Lung microvascular endothelial cell (primary cell): ENCODE measurements at places on chromosomes 1 and 21. TPM values are rescaled to one million over a fixed set of nuclear protein-coding genes. Genes with fewer than 3 reads are reported as not detected.

DNA sequence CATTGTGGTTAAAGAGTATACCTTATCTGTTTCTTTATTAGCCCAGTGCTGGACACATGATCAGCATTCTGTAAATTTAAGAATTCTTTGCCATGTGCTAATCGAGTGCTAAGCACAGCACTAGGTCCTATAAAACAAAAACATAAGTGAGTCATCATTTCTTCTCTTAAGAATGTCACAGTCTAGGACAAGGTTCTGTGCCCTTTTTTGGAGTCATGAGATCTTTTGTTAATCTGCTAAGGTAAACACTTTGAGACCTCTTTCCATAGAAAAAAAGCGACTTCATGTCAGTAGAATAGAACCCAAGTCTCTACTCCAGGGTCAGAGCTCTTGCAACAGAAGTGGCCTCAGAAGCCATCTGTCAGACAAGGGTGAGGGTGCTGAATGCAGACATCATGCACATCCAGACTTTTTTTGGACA, 70.0 kb upstream of the NFIA start:
- no peak for DNase-seq

DNA sequence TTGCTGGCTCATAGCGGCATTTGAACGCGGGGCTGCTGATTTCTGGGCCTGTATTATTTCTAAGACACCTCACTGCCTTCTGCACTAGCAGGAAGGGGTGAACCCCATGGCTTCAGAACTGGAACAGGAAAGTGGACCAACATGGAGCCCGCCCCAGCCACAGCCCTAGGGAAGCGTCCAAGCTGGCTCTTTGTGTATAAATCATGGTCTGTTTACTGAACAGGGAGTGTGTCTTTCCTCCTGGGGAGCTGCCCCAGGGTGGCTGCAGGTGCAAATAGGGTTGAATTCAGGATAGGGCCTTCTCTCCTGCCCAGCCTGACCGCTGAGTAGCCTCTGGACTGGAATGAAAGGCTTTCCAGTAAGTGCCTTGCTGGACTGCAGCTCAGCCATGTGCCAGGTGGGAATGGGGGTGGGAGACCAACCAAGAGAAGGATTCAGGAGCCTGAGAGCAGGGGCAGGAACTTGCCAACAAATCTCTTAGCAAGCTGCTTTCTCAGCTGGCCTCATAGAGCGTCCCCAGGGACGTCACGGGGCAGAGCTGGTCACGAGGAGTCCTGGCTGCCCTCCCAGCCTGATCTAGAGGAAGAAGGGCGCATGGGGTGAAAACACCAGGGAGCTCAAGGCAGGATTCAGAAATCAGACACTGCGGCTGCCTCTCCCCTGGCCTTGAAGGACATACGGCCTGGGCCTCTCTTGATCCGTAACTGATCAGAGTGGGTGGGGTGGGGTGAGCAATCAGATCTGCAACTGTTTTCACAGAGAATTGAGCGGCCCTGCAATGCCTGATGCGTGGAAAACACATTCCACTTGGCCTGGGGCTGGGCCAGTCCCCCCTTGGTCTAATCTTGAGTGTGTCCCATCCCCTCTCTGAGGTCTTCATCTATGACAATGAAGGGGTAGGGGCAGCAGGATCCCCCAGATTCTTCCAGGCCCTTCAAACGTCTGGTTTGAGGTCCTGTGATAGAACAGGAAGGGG, 56.5 kb upstream of the SELENON start:
- DNase-seq, result peak; percentile 68

GRCh38 chr1:23152966-23153684, 15.5 kb downstream of the LUZP1 start:
- DNase-seq, result no peak

- DNase-seq, result no peak
Observed at GRCh38 chr1:162678439-162678838, 46.2 kb downstream of the DDR2 start.

GRCh38 chr1:110390692-110391245, at the start of gene SLC16A4:
Gene SLC16A4 (minus strand): TSS chr1:110391026. CDS start chr1:110389323, 1,703 bp downstream.
- DNase-seq, result peak; percentile 63

GRCh38 chr1:93888900-93889299, 9.9 kb upstream of the DNTTIP2 start:
- DNase-seq, result no peak

GRCh38 chr1:223741861-223742260, 29.5 kb downstream of the CAPN2 start:
- DNase-seq, result no peak

DNA sequence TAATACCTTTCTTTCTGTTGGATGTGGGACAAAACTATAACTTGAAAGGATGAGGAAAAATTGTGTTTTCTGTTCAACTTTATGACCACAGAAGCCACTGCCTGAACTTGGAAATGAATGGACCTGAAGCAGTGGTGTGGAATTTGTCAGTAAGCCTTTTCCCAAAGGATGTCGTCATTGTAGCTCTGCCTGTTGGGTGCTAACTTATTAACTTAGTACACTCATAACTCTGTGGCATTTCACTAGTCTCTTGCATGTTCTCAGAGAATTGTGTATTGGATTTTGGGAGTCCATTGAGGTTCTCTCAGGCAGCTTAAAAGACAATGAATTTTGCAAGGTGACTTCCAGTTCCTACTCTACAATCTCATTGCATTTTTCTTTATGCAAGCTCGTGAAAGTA, 49.6 kb downstream of the KCNK2 start:
- no peak for DNase-seq

GRCh38 chr1:22886211-22886610, 86.5 kb downstream of the LACTBL1 start:
- DNase-seq, result no peak

DNA sequence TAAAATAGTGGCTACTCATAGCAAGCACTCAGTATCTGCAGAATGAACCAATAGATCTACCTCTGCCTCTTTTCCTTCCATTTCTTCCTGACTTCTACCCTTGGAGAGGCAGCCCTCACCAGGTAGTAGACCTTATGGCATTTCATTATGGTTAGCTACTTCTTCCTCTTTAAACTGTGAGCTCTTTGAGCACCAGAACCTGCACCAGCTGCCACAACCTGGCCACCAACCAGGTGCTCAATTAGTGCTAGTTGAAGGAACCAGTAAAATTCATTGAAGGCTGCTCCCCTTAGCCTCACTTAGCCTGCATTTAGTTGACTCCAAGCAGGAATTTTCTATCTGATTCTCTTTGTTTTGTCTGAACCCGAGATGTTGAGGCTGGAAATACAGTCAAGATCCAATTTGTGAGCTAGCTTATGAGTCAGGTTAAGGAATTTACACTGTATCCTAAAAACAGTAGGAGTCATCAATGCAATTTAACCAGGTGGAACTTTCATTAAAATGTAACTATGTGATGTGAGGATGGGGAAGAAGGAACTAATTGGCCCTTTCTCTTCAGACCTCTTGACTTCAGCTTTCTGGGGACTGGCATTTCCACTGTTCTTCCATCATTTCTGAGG, 81.5 kb upstream of the UBE2U start:
- no peak for DNase-seq

DNA sequence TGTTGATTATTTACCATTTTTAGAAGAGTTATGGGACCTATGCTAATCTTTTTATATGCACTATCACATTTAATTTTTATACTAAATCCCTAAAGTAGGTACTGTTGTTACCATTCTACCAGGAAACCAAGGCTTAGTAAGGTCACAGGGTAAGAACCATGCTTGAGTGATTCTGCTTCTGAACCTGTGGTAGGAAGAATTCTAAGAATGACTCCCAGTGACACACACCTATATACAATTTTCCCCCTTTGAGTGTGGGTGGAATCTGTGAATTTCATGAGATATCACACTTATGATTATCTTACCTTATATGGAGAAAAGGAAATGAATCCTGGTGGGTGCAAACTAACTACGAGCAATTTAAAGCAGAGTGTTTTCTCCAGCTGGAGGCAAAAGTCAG, 391.0 kb downstream of the USH2A start:
- no peak for DNase-seq

- DNase-seq, result no peak
Observed at GRCh38 chr1:107683683-107684082, 281.3 kb downstream of the VAV3 start.

GRCh38 chr1:57678138-57678537, 254.3 kb upstream of the DAB1 start:
- DNase-seq, result no peak

GRCh38 chr1:63261736-63262458, 60.5 kb upstream of the FOXD3 start:
- DNase-seq, result peak; percentile 4

- no peak for DNase-seq
Observed at GRCh38 chr1:36433102-36433501, 17.1 kb downstream of the OSCP1 start.

- peak; percentile 15 for DNase-seq
Observed at GRCh38 chr1:205375835-205376545, 19.3 kb upstream of the KLHDC8A start.

DNA sequence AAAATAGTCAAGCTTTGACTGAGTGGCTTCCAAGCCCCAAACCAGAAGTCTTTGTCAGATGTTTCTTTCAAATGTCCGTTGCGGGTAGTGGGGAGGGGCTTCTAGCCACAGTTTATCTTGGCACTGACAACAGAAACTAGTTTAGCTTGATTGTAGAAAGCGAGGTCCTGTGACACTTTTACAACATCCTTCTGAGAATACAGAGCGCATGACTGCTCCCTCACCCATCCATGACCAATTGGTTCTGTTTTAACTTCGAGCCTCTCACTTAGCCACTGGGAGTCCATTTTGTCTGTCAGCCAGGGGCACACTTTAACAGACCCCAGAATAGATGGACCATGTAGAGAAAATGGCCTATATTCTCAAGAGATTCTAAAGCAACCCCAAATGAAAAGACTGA, 199.2 kb upstream of the ST6GALNAC5 start:
- DNase-seq, result peak; percentile 1

GRCh38 chr1:24857507-24858133, 72.5 kb downstream of the RUNX3 start:
- DNase-seq, result no peak

GRCh38 chr21:38255571-38256117, 1.1 kb upstream of the KCNJ15 start:
- DNase-seq, result no peak

- peak; percentile 74 for DNase-seq
Observed at GRCh38 chr1:180252638-180253536, 22.8 kb downstream of the LHX4 start.

DNA sequence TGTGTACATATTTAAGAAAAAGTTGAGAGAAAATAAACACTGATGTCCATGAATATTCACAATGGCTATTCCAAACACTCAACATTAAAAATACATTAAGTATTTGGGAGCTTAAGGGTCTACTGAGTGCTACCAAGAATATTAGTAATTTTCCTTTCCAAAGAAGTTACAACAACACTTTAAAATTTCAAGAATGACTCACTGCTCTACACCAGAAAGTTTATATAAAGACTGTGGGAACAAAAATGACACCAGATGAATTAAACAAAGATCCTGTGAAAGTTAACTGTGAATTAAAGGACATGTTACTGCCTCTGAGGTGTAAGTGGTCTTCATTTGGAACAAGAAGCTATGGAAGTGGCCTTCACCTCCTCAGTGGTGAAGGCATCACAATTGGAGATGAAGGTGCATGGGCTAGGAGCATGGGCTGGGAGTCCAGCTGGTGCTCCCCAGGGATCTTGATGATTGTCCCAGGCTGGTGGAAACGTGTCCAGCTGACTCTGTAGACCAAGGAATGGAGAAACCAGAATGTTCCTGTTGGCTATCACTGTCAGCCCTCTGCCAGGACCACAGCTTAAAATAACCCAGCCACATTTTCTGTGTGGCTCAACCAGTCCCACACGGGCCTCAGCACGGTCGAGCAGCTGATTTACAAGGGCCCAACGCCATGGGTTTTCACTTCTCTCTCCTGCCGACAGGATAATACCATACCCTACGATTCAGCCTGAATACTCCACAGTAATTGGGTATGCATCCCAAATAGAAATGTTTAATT, 28.8 kb downstream of the TAF5L start:
- DNase-seq, result peak; percentile 60

- DNase-seq, result peak; percentile 31
Observed at GRCh38 chr21:43369124-43369523, 57.8 kb downstream of the SIK1 start.

DNA sequence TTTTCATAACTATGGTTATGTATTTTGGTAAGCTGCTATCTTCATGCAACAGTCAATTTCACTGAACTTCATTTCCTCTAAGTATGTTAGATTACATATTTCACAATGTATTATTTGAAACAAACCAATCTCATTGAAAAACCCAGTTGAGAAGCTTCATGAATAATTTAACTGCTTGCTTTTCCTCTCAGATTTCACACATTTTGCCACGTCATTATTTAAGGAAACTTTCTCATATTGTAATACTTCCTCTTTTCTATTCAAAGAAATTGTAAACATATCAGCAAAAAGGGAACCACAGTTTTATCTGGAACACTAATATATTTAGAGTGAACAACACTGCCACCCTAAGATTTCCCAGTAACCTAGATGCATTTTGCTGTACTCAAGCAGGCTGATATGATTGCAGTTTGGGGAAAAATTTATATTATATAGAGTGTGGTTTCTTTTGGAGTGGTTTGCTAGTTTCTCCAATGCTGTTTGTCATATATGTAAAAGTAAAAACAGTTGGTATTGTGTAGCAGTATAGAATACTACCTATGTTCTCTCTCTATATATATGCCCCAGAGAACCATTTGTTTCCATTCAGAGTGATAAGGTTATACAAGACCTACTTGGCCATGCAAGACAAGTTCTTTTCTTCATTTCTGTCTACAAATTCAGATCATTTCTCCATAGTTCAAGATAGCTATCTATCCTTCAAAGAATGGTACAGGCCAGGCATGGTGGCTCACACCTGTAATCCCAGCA, 28.4 kb upstream of the AHCTF1 start:
- peak; percentile 33 for DNase-seq

- DNase-seq, result peak; percentile 75
Observed at GRCh38 chr1:43344267-43344850, 6.7 kb downstream of the MPL start.

GRCh38 chr1:226365831-226366231, 42.1 kb downstream of the PARP1 start:
- DNase-seq, result peak; percentile 46

- no peak for DNase-seq
Observed at GRCh38 chr1:108896146-108897145, 19.7 kb downstream of the GPSM2 start.

DNA sequence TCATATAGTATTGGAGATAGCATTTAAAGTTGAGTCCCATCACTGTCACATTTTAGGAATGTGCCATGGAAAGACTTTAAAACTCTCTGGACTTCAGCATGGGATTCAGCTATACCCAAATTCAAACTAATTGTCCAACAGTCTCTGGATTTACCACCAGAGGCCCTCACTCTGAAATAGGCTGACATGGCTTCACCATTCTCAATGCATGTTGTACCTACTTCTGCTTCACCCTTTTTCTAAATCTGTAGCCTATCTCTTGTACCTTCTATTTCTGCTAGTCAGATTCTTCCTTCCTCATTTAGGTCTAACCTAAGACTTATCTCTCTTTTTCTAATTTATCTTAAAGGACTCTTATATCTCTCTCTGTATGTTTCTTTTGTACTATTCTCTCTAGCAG, 512.7 kb upstream of the ZRANB2 start:
- DNase-seq, result no peak

The TCHH gene
- under 0.01 and 0.20 TPM in 2 replicates for total RNA-seq

The LCE1E gene
- total RNA-seq, result not detected in 2 replicates

The CELA2A gene
- not detected in 2 replicates for total RNA-seq

The MCOLN2 gene
- not detected in 2 replicates for total RNA-seq

The TSTD1 gene
- 1.7 and 7.1 TPM in 2 replicates for total RNA-seq

The SELENOF gene
- total RNA-seq, result 161 and 167 TPM in 2 replicates

The VTCN1 gene
- not detected in 2 replicates for total RNA-seq

The GLMP gene
- total RNA-seq, result 38.3 and 56.4 TPM in 2 replicates

The ELK4 gene
- total RNA-seq, result 26.4 and 27.0 TPM in 2 replicates

The MAB21L3 gene
- not detected in 2 replicates for total RNA-seq

The LYPD8 gene
- total RNA-seq, result not detected in 2 replicates
